ENCODE measurements at places on chromosomes 4 and X.

DNA sequence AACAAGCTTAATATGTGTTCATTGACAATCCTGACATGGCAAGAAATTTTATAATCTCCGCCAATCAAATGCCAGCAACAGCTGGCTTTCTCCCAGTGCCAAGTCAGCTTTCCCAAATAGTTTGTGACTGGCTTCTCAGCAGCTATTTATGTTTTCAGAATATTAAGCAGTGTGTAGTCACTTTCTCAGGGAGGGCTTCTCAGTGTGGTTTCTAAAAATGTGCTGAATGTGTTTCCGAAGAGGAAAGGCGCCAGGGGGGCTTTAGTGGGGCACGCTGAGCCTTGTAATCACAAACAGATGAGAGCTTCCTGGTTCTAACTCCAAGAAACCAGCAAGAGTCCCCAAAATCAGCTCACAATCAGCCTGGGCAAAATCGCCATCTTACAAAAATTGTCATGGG is 258.7 kb upstream of the CPEB2 start:
- no peak for DNase-seq

DNA sequence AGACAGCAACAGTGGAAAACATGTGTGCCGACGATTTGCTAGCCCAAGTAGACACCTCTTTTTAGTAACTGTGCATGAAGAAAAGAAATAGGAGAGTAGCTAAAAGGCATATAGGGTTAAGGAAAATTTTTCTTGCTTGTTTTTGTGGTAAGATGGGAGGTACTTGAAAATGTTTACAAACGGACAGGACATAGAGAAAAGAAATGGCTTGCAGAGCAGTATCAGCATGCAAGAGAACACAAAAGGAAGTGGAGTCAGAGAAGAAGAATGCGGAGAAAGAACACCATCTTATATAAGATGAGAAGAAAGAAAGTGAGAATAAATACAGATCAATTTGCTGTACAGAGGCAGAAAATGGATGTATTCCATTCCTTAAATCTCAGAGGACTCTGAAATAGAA is 263.7 kb upstream of the ETNPPL start:
- no peak for DNase-seq

GRCh38 chr4:117814277-117815246 is 219.7 kb upstream of the NDST3 start:
- DNase-seq: no peak

DNA sequence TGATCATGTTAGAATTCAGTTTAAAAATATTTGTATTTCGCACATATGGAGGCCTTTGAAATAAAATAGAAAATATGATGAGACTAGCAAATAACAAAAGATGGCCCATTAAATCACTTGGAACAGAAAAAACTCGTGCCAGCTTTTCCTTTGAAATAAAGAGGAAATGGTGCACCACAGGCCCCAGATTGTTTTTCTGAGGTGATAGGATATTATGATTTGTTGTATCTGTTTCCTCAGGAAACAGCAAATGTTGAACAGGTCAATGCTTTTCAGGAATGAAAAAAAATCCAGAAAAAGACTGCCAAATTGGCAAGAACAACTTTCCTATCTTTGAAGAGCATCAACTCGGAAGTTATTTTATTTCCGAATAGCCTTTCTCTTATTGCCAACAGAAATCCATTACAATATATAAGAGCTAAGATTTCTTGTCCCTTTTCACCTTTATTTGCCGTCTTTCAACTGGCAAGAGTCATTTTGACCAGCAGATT is at the start of gene SMR3B:
TSS of gene SMR3B (plus strand) at position 441 of the 491 bp plus-strand sequence. CDS start 1,380 bp downstream, outside the sequence.
- DNase-seq: no peak

DNA sequence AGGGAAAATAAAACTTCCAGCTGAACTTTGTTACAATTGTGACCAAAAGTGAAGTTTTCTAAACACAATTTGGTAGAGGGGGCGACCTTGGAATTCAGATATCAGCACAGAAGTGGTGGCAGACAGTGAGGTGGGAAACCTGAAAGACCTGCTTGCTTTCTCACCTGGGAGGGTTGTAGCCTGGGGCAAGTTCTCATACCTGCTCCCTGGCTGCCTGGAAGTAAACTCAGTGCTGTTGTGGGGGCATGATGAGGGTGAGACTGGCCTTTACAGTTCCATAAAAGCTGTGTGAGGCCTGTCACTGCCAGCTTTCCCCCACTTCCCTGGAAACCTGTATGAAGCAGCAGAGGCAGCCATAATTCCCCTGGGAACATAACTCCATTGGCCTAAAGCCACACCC is 1180.2 kb downstream of the FAM133A start:
- no peak for DNase-seq

GRCh38 chr4:186205156-186205555 is 13.8 kb downstream of the CYP4V2 start:
- DNase-seq: no peak

GRCh38 chrX:41602816-41603345 is 85.9 kb upstream of the GPR34 start:
- no peak for DNase-seq

DNA sequence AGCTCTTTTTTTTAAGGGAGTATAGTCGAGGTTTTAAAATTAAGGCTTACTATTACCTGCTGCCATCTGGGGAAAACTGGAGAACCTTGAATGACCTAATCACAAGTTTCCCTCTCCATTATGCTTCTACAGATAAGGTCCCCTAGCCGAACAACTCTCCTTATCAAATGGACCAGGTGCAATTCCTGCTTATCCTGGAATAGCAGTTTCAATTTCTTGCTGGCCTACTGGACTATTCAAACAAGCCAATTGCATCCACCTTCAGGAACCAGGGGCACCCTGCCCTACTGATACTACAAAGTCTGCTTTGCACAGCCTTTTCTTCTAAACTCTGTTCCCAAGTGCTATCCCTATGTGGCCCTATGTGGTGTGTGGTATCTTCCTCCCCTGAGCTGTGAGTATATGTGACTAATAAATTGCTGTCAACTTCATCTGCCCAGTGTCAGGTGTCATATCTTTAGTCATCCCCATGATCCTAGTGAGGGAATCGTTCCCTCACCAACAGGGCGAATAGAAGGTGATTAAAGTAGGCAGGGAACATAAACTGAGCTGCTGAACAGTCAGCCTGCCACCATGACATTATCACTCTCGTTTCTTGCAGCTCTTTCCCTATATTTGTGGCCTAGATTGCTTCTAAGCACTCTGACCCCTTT is 128.5 kb downstream of the ATG4A start:
- DNase-seq: no peak

DNA sequence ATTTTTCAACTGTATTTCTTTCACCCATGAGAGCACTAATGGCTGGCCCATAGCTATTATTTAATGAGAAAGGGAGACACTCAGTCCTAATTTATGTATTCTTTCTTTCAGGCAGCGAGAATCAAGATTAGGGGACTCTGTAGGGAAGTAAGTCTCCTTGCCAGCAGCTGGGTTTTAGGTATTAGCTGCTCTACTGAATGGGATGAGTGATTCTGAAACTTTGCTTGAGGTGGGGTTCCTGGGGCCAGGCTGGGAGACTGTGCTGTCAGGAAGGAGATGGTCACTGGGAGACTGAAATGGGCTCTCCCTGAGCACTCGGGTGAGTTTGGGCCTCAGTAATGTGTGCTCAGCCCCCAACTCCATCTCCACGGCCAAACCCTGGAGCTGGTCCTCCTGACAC is 78.7 kb downstream of the LNX1 start:
- no peak for DNase-seq

- no peak for DNase-seq
Observed at GRCh38 chrX:100745806-100746537, 14.1 kb upstream of the SYTL4 start.

DNA sequence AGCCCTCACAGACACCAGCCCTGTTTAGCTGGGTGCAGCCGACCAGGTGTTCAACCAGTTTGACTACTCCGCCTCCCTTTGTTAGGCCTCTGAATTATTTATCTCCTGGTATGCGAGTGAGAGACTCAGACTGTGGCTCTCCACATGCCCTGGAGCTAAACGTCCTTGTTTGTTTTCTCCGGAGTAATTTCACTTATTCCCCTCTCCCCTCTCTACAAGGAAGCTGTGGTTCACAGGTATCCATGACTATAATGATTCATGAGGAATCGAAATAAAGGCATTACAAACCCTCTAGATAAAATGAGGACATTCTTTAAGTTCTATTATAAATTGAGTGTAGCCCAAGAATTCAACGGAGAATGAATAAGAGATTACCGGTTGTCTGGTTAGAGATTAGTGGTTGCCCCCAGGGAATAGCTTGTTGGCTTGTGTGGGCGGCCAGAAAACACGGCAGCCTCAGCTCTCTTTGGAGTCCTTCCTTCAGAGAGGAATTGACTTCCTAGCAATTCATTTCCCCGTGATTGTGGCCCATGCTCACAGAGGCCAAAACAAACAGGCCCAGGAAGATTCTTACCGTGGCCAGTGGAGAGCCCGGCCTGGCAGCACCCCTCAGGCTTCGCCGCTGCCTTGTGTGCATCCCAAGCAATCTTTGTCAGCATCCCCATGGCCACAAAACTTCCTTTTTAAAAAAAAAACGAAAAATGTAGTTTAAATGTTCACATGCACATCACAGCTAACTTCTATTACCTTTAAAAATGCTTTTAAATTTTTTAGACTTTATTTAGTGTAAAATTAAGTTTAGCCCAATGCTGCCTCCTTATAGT is 60.2 kb upstream of the CBR4 start:
- no peak for DNase-seq

DNA sequence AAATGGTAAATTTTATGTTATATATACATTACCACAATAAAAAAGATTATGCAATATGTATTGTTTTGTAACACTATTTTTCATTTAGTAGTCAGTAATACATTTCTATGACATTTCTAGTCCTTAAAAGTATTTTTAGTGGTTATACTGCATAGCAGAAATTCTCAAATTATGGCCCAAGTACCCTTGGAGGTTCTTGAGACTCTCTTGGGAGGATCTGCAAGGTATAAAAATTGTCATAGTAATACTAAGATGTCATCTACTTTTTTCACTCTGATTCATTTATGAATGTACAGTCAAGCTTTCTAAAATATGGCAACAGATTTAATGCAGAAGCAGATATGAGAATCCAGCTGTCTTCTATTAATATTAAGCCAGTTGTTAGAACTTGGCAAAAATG is 138.6 kb upstream of the NAP1L5 start:
- no peak for DNase-seq

DNA sequence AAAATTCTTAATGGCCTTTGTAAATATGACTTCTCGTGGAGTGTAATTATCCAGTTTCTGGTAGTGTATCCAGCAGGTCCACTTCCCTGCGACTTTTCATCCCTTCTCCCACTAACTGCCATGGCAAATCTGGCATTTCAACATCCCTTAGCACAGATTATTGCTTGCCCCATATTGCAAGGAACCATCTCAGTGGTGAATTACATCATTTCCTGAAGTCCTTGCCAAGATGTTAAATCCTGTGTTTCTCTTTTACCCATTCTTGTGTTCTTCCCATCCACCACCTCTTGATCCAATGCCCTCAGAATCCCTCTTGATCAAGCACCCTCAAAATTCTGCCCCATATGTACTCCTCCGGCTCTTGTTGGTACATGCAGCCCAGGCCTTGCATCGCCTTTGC is 88.1 kb upstream of the ZNF81 start:
- DNase-seq: no peak

GRCh38 chr4:185219551-185220344 is 10.3 kb downstream of the SNX25 start:
- no peak for DNase-seq

DNA sequence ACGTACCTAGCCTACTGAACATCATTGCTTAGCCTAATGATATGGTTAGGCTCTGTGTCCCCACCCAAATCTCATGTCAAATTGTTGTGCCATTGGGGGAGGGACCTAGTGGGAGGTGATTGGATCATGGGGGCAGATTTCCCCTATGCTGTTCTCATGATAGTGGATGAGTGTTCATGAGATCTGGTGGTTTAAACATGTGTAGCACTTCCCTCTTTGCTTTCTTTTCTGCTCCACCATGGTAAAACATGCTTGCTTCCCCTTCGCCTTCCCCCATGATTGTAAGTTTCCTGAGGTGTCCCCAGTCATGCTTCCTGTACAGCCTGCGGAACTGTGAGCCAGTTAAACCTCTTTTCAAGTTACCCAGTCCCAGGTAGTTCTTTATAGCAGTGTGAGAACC is 102.6 kb downstream of the RAPGEF2 start:
- DNase-seq: no peak

- no peak for DNase-seq
Observed at GRCh38 chr4:57945298-57945697, 835.1 kb upstream of the IGFBP7 start.

DNA sequence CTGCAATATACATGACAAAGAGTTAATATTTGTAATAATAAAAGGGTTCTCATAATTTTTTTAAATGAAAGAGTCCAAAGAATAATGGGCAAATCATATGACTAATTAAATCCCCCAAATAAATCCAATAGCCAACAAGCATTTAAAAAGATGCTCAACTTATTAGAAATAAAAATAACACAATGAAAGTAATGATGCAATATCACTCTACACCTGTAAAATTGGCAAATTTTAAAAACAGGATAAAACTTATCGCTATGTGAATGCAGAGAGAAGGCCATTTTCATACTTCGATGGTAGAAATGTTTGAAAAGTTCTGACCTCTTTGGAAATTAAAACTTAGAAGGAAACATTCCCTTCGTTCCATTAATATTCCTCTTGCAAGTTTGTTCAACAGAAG is 1.9 kb downstream of the F8 start:
- no peak for DNase-seq

DNA sequence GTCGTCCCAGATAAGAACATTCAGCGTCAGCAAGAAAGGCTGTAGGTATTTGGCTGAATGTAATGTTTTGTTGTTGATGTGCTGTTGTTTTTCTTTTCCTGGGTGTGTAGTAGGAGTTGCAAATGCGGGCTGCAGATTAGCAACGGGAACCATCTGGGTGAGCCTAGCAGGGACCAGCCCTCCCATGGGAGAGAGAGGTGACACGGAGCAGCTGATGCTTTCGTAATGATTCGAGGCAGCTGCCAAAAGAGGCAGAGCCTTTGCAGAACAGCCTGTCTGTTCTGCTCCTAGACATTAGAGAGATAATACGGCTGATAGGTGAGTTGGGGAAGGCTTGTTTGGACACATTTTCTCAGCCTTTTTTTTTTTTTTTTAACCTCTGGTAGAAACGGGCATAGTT is 25.3 kb downstream of the ARSF start:
- no peak for DNase-seq

DNA sequence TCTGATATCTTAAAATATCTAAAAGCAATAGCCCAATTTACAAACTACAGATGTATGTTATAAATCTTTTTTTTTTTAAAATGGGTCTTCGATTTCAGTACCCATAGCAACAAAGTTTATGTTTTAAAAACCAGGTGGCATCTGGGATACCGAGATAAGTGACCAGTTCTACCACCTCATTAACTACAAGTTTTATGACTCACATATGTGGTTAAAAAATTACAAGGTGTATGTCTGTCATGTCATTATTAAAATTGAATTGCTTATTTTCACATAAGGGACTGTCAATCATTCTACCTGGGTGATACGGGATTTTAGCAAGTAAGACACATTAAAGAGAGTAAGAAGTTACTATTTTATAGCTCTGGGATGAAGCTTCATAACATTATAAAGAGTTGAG is 192.0 kb upstream of the ETNPPL start:
- no peak for DNase-seq
